SHP77 (cell line): ENCODE measurements at places on chromosomes 3 and 15.

DNA sequence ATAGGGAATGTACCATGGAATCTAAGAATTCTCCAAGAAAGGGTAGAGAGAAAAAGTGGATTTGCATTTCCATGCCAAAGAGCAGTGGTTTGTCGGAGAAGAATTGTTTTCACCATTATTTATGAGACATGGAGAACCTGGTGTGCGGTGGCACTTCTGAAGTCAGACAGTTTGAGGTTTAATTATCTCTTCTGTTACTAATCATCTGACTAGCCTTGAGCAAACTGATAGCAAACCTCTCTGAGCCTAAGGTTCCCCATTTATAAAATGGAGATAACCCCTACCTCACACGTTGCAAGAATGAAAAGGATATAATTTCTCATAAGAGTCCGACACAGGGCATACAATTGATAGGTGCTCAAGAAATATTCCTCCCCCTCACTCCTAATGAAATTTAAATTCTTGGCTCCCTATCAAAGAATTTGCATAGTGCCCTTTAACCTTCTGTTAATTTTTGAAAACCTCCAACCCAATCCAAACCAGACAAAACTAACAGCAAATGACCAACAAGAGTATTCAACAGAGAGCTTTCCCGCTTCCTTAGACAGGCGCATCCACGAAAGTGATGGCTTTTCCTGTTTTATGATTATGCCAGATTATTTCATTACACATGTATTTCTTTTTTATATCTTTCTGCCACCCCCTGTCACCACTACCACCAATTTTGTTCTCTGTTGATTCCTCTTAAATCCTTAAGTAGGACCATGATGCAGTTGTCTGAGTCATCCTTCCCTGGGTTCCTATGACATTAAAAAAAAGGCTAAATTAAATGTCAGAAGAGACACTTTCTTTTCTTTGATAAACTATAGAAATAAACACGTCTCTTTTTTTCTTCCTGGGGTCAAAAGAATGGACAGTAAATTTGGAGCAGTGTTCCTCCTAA is 28.5 kb downstream of the TMEM212 start:
- no peak for DNase-seq

GRCh38 chr3:189094539-189094938 is 77.2 kb upstream of the TPRG1 start:
- peak; percentile 34 for DNase-seq

DNA sequence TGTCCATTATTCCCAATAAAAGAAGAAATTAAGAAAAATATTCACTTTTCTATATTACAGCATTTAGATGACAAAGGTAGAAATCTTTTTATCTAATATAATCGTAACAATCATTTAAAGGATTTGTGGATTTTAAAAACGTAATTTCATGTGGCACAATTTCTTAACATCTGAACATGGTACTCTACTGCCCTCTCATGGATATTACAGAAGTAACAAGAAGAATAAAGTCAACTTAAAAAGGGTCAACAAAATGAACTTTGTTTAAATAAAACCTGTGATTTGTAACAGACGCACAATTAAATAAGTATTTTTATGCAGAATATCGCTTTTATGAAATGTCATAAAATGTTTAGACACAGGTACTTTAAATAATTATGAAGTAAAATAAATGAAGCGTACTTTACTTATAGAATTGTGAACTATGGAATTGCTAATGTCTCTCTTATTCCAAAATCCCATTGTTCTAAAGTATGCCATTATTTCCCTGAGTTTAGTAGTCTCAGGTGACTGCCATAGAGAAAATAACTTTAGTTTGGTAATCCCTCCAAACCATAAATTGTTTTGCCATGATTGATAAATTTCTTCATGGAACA is 366.8 kb upstream of the ZNF385D start:
- peak; percentile 7 for DNase-seq

DNA sequence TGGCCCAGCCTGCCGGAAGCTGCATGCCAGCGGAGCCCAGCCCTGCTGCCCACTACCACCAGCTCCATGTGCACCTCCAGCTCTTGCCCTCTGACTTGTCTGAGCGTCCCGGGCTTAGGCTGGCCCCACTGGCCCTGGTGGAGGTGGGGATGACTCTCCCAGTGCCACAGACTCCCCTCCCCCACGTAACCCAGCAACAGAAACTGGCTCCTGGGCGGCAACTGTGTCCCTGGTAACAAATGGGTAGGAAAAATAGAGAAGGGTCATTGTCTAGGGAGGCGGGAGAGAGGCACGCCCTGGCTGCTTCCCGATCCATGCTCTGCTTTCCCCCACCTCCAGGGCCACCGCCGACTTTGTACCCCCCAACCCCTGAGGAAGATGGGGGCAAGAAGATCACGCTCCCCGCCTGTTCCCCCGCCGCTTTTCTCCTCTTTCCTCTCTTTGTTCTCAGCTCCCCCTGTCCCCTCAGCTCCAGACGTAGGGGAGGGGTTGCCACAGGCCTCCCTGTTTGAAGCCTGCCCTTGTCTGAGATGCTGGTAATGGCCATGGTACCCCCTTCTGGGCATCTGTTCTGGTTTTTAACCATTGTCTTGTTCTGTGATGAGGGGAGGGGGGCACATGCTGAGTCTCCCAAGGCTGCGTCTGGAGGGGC is 10.8 kb upstream of the SEMA3B start:
- DNase-seq, result no peak

DNA sequence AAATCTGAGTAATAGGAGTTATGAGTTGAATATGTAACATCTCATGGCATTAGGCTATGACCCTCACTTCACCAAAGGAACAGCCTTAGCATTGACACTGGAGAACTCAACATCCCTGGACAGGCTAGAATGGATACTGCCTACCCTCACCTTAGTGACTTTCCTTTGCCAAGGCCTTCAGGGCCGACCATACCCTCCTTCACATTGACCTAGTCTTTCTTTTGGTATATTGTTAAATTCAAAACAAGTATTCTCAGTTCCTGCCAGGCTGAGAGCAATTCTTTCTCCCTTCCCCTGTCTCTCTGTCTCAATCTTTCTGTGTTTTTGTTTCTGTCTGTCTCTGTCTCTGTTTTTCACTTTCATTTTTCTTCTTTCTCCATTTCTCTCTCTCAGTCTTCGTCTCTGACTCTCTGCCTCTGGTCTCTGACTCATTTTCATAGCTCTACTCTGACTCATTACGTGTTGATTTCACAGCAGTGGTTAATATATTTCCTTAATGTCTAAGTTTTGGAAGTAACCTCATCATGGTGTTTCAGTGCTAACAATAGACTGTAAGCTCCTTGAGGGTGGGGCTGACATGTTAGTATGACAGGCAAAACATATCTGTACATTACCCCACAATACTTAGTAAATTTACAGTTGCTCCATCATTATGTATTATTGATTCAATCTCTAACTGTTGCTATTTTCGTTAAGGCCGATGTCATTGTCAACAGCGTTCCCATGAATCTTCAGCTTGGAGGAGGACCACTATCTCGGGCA is 32.5 kb downstream of the PARP15 start:
- DNase-seq, result no peak

DNA sequence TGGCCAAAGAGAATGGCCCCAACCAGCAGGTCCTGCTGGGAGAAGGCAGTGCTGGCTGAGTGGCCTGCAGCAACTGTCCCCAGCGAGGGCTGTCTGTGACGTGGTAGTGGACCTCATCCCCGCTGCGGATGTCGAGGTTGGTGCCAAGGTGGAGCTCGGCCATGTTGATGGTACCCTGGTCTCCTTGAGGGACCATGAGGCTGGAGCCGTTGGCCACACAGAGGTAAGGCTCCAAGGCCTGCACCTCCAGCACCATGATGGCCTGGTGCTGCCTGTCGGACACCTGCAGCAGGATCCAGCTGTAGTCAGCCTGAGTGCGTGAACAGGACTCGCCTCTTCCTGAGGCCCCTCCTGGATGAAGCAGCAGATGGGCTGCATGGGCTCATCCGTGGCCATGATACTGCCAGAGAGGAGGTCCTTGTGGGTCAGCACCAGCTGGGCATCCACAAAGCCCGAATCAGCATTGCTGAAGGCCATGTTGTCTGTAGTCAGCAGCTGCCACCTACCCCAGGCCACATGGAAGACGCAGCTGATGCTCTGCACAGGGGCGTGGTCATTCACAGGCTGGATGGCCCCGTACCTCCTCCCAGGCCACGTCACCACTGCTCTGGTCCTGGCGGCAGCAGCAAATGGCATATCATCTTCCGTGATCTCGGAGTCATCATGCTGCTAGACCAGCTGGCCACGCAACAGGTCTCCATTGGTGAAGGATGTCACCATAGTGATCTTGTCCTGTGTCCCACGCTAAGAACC is 167.5 kb downstream of the GOLGA6L4 start:
- no peak for DNase-seq

- DNase-seq, result no peak
These were observed 295.1 kb downstream of the THSD4 start for GRCh38 chr15:71410347-71410746.

DNA sequence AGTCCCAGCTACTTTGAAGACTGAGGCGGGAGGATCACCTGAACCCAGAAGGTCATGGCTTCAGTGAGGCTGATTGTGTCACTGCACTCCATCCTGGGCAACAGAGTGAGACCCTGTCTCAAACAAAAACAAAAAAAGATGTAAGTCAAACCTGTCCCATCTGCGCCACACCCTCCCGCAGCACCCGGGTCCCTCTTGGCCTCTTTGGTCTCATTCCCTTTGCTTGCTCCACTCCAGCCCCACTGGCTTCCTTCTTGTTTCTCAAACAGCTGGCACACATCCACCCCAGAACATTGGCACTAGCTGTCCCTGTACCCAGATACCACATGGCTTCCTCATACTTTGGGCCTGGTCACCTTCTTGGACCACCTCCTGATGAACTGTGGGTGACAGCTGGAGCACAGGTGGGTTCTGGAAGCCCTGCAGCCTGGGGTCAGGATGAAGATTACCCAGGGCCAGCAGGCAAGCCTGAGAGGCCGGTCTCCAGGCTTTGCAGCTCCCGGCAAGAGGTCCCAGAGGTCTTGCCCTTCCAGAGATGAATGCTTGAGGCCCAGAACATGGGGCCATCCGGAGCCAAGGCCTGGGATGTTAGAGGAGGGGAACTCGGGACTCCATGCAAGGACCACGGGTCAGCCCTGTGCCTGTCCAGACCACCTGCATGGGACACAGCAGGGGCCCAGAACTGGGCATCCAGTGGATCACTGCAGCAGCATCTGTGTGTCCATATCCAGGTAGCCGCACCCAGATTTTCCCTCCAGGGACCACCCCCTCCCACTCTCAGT is 10.9 kb upstream of the GATA2 start:
- no peak for DNase-seq

- peak; percentile 57 for DNase-seq
These were observed 70.4 kb downstream of the HES1 start for GRCh38 chr3:194206320-194206719.

DNA sequence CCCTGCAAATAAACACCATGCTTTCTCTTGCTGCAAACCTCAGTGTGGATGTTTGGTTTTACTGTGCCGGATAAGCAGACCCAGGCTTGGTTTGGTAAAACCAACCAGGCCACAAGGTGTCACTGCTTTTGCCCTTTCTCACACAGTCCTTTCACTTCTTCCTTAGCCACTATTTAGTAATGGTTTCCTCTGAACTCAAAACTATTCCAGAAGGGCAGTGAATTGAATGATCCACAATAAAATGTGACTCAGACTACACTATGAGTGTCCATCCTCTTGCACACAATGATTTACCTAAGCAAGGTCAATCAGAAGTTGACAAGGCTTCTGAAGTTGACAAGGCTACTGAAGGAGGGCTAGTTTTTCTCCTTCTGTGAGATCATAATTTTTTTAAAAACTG is 552.4 kb upstream of the CCDC54 start:
- DNase-seq, result no peak

- no peak for DNase-seq
These were observed 222.6 kb upstream of the NR2F2 start for GRCh38 chr15:96107916-96108315.

GRCh38 chr15:68700455-68701123 is 120.1 kb downstream of the ANP32A start:
- DNase-seq, result peak; percentile 43

DNA sequence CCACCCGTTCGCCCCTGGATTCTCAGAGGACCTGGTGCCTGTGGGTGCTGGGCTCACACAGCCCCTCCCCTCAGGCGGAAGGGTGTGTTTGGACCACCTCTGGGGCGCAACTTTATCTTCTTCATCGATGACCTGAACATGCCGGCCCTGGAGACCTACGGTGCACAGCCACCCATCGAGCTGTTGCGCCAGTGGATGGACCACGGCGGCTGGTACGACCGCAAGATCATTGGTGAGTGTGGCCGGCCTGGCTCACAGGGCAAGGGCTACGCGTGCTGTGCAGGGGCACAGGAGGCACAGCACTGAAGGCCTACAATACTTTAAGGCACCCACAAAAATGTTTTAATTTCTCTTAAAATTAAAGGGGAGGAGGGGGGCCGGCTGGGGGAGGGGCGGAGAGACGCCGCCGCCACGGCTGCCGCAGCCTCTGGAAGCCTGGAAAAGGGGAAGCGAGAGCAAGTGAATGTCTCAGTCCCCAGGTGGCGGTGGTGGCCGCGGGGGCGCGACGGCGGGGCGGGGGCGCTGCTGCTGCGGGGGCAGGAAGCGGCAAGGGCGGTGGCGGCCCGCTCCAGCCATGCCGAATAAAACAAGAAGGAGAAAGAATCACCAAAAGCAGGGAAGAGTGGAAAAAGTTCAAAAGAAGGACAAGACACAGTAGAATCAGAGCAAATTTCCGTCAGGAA is 56.8 kb downstream of the DNAH1 start:
- DNase-seq, result no peak

DNA sequence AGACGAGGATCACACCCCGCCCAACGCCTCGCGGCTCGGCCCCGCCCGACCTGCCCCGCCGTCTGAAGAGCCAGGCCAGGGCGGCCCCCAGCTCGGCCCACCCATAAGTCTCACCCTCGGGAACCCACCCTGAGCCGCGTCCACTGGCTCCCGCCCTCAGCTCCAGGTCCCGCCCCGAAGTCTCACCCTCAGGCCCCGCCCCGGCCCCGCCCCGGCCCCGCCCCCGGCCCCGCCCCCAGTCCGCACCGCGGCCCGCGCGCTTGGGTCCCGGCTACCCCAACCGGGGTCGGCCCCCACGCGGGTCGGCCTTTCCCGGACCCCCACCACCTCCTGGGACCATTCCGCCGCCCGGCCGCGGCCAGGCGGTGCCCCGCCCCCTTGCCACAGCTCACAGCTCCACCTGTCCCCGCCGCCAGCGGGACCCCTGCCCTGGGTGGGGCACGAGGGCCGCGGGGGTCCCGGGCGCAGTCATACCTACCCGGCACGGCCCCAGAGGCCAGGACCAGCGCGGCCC is 489 bp downstream of the CSPG5 start:
- no peak for DNase-seq

DNA sequence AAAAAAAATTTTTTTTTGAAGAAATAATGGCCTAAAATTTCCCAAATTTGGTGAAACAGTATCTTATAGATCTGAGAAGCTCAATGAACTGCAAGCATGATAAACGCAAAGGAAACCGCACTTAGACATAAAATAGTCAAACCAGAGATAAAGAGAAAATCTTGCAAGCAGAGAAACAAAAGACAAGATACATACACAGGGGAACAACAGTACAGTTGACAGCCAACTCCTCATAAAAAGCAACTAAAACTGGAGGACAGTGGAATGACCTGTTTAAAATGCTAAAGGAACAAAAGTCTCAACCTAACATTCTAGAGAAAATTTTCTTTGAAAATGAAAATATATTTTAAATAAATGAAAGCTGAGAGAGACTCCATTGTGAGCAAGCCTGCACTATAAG is 107.5 kb downstream of the RASA2 start:
- no peak for DNase-seq
